ENCODE measurements at places on chromosomes 6 and 20.
A peak's percentile ranks its signal among the peaks of the same experiment; 100 is the strongest.

- no peak for DNase-seq
Observed at GRCh38 chr6:36820700-36821580, 18.3 kb downstream of the CPNE5 start.

DNA sequence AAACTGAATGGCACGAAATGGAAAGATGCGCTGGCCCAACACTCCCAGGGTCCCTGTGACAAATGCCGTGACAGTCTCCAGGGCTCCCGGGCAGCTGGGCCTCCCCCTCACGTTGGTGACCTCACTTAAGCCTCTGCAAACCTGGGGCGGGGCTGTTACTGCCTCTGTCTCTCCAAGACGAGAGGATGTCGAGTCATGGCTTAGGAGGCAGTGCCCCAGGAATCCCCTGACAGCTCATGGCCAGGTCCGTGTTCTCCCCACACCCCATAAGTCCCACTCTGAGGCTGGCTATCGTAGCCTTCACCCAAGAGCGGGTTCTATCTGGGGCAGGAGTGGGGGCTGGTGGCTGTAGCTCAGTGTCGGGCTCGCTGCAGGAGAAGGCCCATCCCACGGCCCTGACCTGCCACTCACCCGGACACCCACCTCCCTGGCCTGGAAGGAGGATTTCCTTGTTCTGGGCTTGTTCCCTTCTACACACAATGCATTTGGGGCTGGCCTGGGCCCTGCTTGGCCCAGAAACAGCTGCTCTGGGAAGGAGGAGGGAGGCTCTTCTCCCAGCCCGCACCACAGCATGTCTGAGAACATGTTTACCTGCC, 5.6 kb upstream of the RPS21 start:
- peak; percentile 80 for DNase-seq

DNA sequence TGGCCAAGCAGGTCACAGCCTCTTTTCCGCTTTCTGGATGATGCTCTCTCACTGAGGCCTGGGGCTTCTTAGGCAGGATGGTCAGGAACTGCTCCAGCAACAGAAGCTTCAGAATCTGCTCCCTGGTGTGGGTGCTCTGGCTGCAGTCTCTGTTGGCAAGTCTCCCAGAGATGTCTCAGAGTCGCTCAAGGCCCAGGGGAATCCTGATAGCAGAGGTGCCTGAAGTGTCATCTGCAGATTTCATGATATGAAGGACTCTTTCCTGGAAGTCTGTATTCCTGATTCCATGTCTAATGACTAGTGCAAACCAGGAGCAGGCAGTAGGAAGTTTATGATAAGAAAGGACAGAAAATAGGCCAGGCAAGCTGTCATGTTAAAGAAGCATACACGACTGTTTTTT, 20.3 kb downstream of the ZSCAN31 start:
- peak; percentile 47 for DNase-seq

DNA sequence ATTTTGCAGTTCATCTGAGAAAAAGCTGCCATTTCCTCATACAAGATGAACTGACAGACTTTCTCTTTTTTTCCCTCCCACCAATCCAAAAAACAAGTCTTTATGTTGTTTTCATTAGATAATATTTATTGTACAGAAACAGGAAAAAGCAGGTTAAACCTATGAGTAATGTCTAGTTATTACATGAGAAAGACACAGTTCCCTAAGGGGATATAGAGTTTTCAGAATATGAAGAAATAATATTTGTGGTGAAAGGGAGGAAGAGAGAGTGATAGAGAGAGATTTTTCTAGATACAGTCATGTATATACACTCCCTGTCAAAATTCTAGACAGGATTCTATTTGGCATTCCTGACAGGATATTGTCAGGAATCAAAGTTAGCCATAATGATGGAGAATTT, 392.4 kb downstream of the BMP2 start:
- no peak for DNase-seq

DNA sequence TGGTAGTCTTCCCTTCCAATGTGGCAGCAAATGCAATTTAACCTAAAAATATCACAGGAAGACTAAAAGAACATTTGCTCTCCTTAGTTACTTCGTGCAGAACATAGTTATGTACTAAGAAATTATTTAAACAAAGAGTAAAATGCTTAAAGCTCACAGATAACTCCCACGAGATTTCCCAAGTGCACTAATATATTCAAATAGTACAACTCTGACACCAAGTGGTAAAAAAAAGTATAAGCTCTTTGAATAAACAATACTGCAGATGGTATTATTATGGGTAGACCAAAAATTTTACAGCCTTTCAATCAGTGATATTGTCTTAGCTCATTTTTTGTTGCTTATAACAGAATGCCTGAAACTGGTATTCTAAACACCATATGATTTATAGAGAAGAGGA, 52.8 kb upstream of the FILIP1 start:
- DNase-seq: no peak

DNA sequence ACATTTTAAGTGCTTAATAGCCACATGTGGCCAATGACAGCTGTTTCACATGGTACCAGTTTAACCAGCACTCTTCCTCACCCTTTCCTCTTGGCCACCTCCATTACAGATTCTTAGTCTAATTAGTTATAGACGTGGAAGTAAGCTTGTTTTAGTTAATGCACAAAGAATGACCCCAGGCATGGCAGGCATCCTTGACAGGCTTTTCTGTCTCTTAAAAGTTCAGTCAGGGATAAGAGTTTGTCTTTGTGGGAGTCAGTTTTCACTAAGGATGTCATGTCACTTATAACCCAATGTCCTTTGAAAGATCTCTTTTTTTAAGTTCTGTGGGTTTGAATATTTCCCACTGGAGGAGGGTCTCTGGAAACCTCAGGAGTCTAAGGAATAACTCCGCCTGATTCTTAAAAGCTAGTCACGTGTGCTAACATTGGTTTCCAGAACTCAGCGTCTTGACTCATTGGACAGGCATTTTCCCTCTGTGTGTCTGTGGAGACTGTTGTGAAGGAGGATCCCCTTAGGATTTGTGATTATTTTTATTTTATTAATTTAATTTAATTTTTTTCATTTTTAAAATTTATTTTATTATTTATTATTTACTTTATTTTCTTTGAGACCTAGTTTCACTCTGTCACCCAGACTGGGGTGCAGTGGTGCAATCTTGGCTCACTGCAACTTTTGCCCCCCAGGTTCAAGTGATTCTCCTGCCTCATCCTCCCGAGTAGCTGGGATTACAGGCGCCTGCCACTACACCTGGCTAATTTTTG, 171.4 kb downstream of the ZFAND3 start:
- no peak for DNase-seq

- peak; percentile 79 for DNase-seq
Observed at GRCh38 chr20:59403261-59403961, 103.0 kb downstream of the EDN3 start.

- DNase-seq: no peak
Observed at GRCh38 chr6:118764766-118765165, 113.4 kb upstream of the CEP85L start.

DNA sequence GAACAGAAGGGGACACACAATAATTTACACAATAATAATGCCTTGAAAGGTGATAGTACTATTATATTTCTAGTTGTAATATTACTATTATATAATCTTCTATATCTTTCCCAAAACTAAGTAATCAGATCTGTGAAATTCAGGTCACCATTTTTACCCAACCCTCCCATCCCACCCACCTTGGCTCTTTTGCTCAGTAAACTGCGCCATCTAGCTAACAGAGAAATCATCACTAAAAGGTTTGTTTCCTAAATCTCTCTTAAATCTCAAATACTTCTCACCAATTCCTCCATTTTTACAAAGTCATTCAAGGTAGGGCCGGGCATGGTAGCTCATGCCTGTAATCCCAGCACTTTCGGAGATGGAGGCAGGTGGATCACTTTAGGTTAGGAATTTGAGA, 83.4 kb downstream of the CDK19 start:
- no peak for DNase-seq

- DNase-seq: peak; percentile 13
Observed at GRCh38 chr20:25274891-25275812, 27.3 kb downstream of the PYGB start.

- DNase-seq: no peak
Observed at GRCh38 chr6:80922916-80923455, 816.5 kb downstream of the BCKDHB start.

GRCh38 chr20:39879296-39879695, 809.7 kb downstream of the MAFB start:
- no peak for DNase-seq

DNA sequence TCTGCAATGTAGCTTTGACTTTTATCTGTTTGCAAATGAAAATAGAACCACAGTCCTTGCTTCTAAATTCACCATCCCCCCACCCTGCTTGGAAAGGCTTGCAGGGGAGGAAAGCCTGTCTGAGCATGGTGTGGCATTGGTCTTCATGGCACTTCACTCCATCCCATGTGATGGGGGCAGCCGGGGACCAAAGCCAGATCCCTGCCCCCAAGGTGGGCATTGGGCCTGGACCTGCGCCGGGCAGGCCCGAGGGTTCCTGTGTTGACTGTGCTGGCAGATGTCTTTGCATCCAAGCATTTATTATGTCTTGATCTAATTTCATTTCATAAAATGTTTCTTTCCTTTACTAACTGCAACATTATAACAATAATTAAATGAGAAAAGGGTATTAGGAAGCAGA, 120.0 kb downstream of the SYNDIG1 start:
- DNase-seq: no peak

DNA sequence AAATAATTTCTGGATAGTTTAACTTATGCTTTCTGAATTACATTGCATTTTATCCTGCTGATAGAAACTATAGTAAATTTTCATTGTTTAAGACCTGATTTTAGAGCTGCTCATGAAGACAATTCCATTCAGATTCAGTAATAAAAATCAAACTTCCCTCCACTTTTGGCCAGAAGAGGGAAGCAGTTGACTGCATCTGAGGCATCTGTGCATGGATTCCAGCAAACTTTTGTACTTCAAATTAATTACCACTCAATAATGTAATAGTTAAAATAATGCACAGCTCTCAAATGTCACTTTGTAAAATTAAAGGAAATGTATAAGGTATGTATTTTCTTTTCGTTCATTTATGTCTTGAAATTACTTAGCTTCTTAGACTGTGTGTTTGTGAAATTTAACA, 64.2 kb upstream of the SLC35B3 start:
- no peak for DNase-seq

DNA sequence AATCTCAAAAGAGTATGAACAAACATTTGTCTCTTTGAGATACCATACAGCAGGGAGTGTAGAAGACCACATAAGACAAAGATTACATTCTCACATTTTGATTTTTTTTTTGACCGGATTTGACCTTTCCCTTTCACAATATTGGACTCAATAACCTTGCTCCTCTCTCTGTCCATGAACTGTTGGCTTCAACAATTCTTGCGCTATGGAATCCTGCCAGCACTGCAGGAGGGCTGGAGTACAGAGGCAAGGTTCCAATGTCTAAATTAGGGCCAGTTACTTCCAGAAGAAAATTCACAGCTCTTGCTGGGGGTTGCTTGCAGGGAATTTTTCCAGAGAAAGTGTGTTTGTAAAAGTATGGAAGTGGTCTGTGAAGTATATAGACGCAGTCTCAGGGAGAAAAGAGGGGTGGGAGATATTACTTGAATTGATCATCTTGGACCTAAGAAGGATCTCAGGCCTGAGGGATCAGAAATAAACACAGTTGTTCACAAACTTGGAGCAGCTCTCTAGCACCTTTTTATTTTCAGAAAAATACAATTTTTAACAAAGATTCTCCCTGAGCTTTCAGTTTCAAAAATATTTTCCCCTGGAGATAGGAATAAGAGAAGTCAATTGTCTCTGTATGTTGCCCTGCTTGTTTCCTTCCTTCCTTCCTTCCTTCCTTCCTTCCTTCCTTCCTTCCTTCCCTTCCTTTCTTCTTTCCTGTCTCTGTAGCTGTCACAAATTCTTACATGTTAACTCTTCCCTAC, 765.9 kb downstream of the BCKDHB start:
- peak; percentile 63 for DNase-seq

DNA sequence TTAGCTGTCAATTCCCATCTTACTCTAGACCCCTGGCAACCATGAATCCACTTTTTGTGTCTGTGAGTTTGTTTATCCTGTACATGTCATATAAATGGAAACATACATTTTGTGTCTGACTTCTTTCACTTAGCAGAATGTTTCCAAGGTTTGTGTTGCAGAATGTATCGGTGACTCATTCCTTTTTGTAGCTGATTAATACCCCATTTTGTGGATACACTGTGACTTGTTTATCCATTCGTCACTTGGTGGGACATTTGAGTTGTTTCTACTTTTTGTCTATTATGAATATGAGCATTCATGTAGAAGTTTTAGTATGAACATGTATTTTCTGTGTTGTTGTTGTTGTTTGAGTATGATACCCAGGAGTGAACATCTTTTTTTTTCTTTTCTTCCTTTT, 21.4 kb downstream of the CDYL start:
- no peak for DNase-seq

DNA sequence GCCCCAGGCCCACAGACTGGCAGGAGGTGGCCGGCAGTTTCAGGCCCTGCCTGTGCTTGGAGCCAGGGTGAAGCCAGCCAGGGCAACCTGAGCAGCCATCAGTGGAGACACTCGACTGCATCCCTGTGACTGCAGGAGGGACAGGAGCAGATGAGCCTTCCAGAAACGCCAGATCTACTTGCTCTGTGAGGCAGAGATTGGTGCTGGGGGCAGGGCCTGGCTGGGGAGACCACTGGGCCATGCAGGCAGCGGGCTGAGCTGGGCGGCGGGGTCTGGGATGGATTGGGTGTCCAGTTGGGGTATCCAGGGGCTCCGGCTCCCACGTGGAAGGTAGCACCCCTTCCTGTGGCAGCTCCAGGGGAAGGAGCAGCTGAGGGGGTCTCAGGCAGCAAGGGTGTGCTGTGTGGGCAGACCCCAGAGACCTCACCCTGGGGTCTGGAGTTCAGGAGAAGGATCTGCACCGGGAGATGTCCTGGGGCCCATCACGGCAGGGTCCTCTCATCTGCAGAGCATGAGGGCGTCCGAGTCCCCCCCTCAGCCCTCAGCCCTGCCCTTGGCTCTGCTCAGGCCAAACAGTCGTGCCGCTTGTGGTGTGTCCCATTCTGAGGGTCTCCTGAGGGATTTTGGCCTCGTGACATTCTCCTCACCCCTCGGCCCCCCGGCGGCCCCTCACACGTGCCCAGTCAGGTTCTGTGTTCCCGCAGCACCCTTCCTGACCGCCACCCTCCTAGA, 334.9 kb downstream of the TAF4 start:
- DNase-seq: no peak

GRCh38 chr6:7087491-7087979, 20.2 kb upstream of the RREB1 start:
- no peak for DNase-seq

GRCh38 chr20:24662752-24663365, 193.4 kb downstream of the SYNDIG1 start:
- DNase-seq: no peak

Data from testis (tissue), 5 donors.